Right cardiac atrium (tissue), 5 donors: ENCODE measurements at places on chromosomes 3 and 15. TPM values are rescaled to one million over a fixed set of nuclear protein-coding genes. Genes with fewer than 3 reads are reported as not detected.

GRCh38 chr3:75171630-75172230 lies 492.4 kb upstream of the FRG2C start:
- no peak for DNase-seq

GRCh38 chr3:172103724-172104123 lies 64.3 kb downstream of the FNDC3B start:
- DNase-seq, result no peak

- peak; percentile 14 for DNase-seq
Observed at GRCh38 chr3:171614318-171614921, 154.2 kb upstream of the TNIK start.

DNA sequence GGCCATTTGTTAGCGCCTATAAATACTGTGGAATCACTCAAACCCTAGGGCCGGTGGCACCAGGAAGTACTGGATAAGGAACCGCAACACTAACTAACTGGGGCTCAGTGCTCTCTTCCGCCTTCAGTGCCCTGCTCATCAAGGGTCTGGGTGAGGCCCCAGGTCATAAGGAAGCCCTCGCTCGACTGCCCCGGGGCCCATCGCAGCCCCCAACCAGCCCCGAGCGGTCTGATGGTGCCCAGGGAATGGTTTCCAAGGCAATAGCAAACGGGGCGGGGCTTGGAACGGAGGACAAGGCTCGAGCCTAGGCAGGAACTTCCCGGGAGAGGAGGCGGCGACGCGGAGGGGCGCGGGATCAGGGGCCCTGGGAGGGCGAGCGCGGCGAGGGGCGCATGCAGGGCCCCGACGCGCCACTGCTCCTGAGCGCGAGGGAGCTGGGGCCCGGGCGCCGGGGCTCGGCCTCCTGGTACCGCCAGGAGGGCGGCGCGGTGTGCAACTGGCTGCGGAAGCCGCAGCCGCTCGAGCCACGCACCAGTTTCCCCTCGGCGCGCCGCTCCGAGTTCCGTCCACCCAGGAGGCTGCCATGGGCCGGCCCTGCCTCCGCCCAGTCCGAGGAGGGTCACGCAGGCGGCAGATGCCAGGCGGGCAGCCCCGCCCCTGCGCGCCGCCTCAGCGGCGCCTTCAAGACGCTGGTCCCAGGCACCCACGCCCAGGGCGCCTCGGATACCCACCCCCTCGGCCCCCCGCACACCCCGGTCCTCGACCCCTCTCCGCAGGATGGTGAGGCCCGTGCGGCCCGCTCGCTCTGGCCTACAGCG lies at the start of gene TTLL3:
TTLL3 (plus strand) TSS at position 648 of the 818 bp plus-strand sequence. CDS start 400 bp downstream, outside the sequence.
- DNase-seq, result peak; percentile 84

GRCh38 chr3:6605227-6605626 lies 255.7 kb upstream of the GRM7 start:
- no peak for DNase-seq

GRCh38 chr15:49471733-49472132 lies 48.7 kb downstream of the FGF7 start:
- no peak for DNase-seq

- peak; percentile 94 for DNase-seq
Observed at GRCh38 chr15:31325595-31326155, 960 bp upstream of the KLF13 start.

DNA sequence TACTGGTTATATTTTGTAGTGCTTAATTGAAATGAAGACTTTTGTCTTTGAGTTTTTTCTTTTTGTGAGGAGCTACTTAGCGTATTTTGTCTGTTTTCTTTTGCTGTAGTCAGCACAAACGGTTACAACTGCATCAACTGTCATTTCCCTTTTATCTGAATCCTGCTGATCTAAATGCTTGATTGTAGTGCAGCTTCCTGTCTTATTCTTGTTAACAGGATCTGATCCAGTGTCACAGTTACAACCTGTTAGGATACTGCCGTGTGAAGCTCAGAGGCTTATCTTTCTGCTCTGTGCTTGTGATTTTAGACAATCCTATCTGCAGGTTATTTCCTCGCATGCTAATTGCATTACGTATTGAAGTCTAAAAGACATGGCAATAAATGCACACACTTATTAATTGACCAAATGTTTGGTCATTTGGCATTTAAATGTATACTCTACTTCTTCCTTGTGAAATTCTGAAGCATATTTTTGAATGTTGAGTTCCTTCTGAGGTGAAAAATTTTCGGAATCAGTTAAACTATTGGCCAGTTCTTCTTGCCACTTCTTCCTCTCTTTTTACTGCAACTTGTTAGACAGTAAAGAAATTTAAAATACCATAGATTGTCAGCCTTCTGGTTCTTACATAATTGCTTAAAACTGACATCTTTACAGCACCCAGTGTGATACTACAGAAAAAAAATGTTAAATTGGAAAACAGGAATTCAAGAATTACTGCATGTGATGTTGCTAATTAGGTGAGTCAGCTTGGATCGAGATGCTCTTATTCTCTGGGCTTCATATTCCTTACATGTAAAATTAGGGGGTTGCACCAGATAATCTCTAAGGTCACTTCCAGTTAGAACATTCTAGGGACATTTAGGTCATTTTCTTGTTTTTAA lies 168.2 kb downstream of the MBNL1 start:
- no peak for DNase-seq

GRCh38 chr15:34335176-34336032 lies 2.2 kb downstream of the SLC12A6 start:
- no peak for DNase-seq

DNA sequence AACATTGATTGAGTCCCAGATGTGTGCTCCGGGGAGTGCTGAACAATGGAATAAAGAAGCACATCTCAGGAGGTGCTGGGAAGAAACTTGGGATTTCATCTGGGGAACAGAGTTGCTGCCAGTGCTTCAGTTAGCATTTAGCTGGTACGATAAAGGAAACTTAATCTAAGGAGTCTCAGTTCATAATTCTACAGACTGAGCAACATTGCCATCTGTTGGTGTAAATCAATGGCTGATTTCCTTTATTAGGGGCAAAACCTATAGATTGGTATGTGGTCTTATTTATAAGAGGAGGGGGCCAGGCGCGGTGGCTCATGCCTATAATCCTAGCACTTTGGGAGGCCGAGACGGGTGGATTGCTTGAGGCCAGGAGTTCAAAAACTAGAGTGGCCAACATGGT lies 8.9 kb downstream of the MKRN2OS start:
- no peak for DNase-seq

GRCh38 chr3:14392231-14392630 lies 10.2 kb upstream of the SLC6A6 start:
- DNase-seq, result peak; percentile 8

- peak; percentile 36 for DNase-seq
Observed at GRCh38 chr3:31092748-31093589, 198.5 kb upstream of the GADL1 start.

- DNase-seq, result no peak
Observed at GRCh38 chr3:76405196-76405595, 619.8 kb upstream of the ZNF717 start.

- no peak for DNase-seq
Observed at GRCh38 chr3:72042397-72043203, 257.7 kb upstream of the PROK2 start.

DNA sequence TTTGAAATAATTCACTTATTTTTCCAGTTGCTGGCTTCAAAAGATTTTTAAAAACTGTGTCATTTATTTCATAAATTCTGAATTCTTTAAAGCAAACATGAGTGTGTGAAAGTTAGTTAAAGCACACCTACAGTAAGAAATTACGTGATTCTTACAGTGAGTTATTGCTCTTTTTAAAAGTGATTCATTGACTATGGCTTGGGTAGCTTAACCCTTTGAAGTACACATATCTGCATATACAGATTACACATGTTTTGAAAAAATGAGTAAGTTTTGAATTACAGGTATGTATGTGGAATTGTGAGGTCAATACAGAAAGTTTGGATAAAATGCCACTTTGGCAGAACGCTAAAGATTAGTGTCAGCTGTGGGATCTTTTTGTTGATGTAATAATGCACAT lies 64.5 kb upstream of the MBNL1 start:
- DNase-seq, result no peak

GRCh38 chr15:24917431-24917830 lies 37.4 kb upstream of the SNRPN start:
- no peak for DNase-seq

GRCh38 chr3:60133269-60134162 lies 1083.7 kb upstream of the CFAP20DC start:
- DNase-seq, result no peak

DNA sequence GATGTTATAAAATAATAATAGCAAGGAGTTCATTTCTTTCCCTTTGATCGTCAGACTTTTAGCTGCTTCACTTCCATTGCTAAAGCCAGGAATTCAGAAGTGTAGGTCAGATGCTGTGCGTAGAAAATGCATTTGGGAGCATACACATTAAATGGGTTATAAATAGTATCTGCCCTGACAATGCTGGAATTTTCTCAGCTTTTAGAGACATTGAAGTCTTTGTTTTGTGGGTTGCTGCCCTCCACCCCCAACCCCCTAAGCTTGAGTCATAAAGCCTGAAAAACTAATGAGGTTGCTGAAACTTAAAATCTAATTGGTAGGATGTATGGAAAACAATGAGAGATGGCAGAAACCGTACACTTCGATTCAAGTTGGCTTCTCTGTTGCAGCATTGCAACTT lies 81.9 kb downstream of the MITF start:
- no peak for DNase-seq

GRCh38 chr3:14716591-14716990 lies 41.6 kb downstream of the C3orf20 start:
- DNase-seq, result no peak

GRCh38 chr15:63362885-63363284 lies 18.8 kb downstream of the CA12 start:
- no peak for DNase-seq

DNA sequence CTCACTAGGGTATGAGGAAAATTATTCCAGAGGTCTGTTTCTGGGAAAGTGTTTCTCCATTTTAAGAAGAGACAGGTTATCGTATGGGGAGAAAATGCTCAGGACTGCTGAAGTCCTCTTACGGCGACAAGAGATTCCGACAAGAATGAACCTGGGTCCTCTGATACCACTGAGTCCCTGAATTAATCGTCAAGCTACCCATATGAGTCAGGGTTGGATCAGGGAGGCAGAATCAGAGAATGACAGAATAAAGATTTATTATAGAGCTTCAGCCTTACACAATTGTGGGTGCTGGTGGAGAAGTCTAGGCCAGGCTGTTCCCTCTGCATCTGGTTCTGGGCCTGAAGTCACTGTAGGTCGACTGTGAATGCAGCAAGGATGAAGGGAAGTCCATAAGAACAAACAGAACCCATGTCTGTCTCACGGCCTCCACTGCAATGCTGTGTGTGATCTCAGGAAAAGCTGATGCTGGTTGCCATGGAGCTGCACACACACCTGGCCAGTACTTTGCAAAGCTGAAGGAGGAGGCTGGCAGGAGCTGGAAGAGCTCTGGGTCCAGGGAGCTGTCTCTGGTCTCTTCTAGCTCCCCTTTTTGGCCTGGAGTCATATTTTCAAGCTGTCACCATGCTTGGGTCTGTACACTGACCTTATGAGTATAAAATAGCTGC lies 83.9 kb downstream of the HHLA2 start:
- no peak for DNase-seq

- DNase-seq, result no peak
Observed at GRCh38 chr3:136021803-136022202, 56.3 kb downstream of the PPP2R3A start.

DNA sequence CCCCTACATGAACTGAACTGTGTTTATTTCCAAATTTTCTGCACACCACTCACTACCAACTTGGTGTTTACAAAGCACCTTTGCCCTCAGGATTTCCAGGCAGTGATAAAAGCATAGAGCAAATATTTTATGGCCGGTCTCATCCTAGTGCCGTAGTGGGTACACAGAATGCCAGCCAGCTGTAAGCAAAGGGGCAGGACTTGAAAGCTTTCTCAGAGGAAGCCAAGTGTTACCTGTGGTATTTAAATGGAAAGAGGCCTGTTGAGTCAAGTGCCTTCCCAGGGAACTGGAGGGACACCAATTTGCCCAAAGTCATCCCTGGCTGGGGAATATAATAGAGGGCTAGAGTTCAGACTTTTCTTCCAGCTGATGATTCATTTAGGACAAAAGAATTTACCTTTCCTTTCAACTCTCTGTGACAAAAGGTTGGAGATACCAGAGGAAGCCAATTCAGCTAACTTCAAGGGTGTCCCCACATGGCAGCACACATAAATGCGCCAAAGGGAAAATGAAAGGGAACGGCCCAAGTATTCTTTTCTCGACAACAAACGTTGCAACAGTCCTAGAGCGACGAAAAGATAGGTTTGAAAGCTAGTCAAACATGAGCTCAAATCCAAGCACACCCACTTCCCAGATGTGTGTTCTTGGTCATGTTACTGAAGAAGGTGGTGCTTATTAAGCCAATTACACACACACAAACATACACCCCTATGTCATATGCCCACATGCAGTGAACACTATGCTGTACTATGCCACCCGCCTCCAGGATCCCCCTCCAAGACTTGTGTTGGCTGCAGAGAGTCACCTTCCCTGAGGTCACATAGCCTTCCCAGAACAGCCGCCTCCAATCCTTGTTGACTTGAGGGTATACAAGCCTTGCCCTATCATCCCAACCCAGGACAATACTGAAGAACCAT lies 27.7 kb downstream of the MAGI1 start:
- DNase-seq, result no peak

DNA sequence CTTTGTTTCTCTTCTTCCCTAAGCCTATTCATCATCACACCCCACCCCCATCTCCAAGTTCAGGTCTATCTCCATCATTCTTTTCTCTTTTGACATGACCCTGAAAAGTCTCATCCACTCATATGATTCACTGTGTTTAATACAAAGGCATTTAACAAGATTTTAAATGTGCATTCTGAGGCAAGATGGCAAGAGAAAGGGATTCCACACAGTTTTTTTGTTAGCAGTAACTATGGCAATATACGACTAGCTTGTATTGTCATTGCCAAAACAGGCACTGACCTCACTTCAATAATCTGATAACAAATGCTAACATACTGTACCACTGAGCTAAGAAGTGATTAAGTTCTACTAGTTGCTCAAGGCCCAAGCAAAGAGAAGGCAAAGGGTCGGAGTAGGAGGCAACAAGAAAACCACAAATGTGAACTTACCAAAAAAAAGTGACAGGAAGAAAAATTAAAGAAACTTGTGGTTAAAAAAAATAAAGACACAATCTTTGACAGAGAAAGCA lies 53.2 kb downstream of the FBN1 start:
- no peak for DNase-seq

The NLGN1 gene
- total RNA-seq, result 0.84 TPM

The ALG1L2 gene
- total RNA-seq, result not detected

The APEH gene
- 110 TPM for total RNA-seq

The STARD9 gene
- 12.0 TPM for total RNA-seq

The AGBL1 gene
- total RNA-seq, result not detected

The DGKG gene
- 10.8 TPM for total RNA-seq

The EPHB3 gene
- total RNA-seq, result 2.9 TPM

The POPDC2 gene
- total RNA-seq, result 390 TPM

The CDHR4 gene
- not detected for total RNA-seq

The CFAP44 gene
- total RNA-seq, result 4.8 TPM
